AG09319 (cell line): ENCODE measurements at places on chromosomes 7 and 10.

GRCh38 chr7:50389961-50390360 lies 60.2 kb downstream of the FIGNL1 start:
- no peak for DNase-seq

- no peak for DNase-seq
Observed at GRCh38 chr10:6588082-6588481, 8.0 kb upstream of the PRKCQ start.

DNA sequence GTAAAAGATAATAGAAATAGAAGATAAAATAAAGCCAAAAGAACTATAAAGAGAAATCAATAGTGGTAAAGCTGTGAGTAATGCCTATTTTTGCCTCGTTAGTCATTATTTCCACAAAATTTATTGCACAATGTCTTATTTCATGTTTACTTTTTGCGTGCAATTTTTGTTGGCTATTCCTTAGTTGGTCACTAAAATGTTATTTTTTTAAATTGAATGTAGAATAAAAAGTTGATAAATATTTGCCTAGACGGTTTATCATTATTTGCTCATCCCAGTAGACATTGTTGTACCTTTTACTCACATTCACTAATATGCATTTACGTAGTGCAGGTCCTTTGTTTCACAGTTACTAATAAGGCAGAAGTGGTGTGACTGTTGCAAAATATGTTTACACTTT lies 227.8 kb upstream of the BMPER start:
- no peak for DNase-seq

GRCh38 chr10:52807803-52808202 lies 35.2 kb upstream of the MBL2 start:
- DNase-seq, result no peak

GRCh38 chr7:76179686-76180085 lies 22.0 kb upstream of the SRRM3 start:
- DNase-seq, result no peak

DNA sequence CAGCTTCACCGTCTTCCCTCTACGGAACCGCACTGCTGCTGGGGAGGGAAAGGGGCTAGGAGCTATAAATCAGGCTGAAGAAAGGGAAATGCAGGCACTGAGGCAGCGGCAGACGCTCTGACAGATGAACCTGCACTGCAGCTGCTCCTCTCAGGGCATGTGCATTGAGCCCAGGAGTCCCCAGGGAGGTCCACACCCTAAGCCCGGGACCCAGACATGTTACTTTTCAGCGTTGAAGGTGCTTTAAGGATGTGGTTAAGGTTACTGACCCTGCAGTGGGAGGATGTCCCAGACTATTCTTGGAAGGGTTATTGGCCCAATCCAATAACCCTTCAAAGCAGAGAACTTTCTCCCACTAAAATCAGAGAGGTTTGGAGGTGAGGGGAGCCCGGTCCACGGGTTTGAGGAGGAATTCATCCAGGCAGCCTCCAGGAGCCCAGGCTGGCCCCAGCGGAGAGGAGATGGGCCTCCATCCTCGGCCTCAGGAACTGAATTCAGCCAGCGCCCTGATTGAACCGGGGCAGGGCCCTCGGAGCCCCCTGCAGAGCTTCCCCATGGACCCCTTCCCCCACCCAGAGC lies 75.4 kb downstream of the ADARB2 start:
- DNase-seq, result no peak

- no peak for DNase-seq
Observed at GRCh38 chr7:88492153-88492552, 185.5 kb upstream of the STEAP4 start.

- no peak for DNase-seq
Observed at GRCh38 chr10:86390337-86391120, 23.9 kb upstream of the GRID1 start.

DNA sequence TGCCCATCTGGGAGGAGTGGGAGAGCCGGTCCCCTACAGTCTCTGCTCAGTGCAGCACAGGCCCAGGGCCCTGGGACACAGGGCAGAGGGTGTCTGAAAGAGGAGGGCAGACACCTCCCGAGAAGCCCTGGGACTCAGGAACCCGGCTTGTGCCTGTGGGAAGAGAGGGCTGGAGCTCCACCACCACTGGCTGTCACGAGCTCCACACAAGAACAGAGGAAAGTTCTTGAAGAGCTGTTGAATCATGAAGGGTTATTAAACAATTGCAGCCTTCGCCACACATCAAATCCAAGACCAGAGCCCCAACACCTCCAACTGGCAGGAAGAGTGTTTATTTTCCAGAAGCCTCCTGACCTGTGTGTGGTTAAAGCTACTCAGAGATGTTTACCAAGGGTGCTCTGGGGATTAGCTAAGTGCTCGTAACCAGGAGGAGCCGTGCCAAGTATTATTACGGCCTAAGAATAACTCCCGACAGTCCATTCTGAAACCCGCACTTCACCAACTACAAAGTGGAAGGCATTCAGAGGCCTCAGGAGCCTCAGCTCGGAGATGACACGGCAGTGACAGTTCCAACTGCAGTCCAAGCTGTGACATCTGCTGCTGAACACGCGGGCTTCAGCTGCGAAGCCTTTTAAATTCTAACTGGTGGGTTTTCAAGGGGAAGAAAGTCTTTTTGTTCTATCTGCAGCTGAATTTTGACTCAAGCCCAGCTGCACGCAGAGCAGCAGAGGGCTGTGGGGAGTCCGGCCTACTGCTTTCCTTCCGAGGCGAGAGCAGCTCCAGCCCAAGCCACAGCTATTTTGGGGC lies 75.1 kb downstream of the MAD1L1 start:
- DNase-seq, result peak; percentile 50

DNA sequence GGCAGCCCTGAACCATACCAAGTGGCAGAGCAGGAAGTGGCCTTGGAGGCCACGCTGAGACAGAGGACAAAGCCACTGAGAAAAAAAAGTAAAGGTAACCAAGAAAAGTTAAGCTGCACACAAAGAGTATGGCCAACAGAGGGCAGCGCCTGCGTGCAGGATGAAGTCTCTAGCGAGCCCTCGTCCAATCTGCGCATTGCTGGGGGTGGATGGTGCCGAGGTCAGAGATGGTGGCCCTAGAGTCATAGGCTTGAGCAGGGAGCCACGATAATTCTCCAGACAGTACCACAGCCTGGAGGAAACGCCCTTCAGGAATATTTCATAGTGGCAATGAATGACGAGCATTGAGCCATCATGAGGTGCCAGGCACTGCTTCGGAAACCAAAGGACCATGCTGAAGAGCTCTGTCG lies 9.7 kb downstream of the ATP6V0E2 start:
- DNase-seq, result no peak

DNA sequence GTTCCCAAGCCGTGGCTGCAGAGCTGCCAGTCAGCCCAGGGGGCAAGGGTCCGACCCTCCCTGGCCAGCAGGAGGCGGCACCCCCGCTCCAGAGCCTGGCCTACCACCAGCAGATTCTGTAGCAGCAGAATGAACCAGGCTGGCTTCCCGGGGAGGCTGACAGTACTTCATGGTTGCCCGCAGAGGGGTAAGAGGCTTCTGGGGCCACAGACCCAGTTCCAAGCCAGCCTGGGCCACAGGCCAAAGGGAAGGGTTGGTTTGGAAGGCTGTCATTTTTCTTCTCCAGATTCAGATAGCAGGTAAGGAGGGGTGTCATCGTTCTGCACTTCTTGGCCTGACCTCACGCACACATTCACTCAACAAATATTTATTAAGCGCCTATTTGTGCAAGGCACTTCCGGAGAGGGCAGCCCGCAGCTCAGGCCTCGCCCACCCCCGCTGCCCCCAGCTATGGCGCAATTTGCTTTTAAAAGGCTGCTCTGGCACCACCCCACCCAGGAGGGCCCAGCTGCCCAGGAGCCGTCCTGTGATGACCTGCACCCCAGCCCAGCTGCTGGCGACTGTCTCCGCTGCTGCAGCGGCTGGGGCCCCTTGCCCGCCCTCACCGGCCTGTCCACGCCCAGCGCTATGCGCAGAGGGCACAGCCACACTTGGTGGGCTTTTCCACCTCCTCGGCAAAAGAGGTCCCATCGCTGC lies 168.5 kb downstream of the LCOR start:
- DNase-seq, result no peak

DNA sequence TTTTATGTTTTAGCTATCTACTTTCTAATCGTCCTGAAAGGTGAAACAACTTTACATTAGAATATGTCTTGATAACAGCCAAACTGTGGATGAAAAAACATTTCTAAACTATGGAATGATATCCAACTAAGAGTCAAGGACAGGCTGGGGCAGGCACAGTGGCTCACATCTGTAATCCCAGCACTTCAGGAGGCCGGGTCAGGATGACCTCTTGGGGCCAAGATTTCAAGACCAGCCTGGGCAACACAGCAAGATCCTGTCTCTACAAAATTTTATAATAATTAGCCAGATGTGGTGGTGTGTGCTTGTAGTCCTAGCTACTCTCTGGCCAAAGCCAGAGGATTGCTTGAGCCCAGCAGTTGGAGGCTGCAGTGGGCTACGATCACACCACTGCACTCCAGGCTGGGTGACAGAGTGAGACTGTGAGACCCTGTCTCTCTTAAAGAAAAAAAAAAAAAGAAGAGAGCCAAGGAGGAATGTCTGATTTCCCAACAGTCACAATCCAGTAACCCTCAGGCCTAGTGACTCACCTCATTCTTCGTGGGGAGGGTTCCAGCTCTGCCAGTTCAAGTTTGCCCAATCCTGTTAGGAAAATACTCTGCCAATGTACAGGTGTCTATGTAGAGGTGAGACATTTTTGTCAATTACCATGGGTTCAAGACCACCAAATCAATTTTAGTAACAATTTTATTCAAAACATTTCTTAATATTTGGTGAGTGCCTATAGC lies 14.6 kb upstream of the FZD1 start:
- no peak for DNase-seq

- DNase-seq, result no peak
Observed at GRCh38 chr10:79386637-79387465, 39.6 kb downstream of the PPIF start.

DNA sequence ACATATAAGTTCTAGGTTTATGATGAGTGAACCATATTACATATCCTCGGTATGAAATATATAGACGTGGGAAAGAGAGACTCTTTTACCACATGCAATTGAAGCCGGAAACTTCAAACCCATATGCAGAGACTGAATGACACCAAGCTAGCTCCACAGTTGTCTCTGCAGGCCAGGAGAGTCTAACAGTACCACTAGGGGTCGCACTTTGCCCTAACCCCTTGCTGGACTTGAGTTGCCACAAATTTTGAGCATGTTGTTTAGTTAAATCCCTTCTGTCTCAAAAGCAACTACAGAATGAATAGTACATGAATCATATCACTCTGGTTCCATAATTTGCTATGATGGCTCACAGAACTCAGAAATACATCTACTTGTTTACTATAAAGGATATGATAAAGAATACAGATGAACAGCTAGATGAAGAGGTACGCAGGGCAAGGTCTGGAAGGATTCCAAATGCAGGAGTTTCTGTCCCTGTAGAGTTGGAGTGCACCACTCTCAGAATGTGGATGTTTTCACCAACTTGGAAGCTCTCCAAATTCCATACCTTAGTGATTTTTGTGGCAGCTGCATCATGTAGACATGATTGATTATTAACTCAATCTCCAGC lies 112.4 kb upstream of the YAE1 start:
- DNase-seq, result peak; percentile 29

DNA sequence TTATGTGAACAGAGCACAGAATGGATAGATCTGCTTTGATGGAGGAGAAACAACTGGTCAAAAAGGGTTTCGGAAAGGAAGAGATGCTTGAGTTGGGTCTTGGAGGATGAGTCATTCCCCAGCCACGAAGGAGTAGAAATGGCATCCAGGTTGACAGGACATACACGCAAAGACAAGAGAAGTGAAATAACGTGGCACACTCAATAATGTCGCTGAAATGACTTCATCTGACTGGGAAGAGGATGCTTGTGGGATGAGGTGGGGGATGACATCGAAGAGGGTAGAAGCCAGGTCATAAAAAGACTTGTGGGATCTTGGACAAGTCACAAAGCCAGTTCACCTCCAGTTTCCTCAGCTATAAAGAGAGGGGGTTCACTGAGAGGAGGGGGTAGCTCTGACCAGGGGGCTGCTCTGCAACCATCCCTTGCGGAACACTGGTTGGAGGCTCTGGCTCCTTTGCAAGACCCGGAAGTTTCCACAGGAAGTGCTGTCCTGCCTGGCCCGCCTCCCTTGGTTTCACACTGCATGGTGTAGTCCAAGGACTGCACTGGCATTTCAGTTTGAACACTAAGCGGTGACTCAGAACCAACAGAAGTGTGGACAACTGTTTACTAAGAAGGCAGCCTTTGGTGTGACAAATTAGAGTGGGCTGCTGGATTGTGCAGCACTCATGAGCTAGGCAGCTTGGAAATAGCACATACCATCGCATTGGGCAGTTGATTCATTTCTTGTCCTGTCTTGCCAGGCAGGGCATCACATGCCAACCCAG lies 189.9 kb upstream of the ADO start:
- DNase-seq, result no peak

- no peak for DNase-seq
Observed at GRCh38 chr7:116234517-116235200, 24.3 kb downstream of the TES start.

DNA sequence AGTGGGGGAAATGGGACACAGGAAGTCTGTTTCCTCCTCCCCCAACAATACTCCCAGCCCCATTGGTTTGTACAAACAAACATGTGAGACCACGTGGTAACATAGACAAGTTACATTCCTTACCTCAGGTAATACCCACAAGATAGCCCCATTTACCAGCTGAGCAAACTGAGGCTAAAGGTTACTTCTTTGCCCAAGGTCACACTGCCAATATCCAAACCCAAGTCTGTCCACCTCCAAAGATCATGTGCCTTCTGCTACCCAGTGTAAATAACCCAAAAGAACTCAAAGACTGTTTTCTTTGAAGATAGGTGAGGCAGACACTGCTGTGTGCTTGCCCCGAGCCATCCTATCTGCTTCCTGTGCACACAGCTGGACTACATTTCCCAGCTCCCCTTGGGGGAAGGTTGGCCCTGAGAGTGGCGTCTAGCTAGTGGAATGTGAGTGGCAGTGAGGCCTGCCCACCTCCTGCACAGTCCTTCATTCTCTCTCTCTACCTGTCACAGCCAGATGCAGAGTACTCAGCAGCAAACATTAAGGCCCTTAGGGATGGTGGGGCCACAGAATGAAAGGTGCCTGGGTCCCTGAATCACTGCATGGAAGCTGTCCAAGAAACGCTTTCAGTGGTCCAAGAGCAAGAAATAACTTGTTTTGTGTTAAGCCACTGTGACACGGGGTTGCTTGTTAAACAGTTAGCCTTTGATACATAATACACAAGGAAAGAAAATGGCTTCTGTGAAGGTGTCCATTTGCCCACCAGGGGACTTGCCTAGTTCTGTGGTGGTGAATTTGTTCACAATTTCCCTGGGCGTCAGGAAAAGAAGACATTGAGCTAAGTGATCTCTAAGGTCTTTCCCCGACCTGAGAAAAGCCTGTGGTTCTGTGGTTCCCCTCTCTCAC lies 257.7 kb upstream of the NFE2L3 start:
- no peak for DNase-seq

GRCh38 chr7:146641491-146641890 lies 524.9 kb downstream of the CNTNAP2 start:
- no peak for DNase-seq
